ENCODE measurements at places on chromosomes 3 and 15.

DNA sequence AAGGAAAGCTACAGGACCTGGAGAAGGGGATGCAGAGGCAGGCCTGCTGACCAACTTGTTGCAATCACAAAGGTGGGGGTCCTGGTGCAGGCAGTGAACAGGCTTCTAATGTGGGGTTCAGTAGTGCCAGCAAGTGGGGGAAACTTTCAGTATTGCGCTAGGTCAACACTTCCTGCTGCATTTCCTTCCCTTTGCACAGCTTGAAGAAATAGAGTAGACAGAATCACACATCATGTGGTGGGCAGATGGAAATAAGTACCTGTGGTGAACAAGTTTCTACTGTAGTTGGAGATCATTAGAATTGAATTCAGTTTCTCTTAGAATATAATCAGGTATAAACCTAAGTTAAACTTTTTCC is 63.4 kb downstream of the RGMA start:
- DNase-seq = no peak

DNA sequence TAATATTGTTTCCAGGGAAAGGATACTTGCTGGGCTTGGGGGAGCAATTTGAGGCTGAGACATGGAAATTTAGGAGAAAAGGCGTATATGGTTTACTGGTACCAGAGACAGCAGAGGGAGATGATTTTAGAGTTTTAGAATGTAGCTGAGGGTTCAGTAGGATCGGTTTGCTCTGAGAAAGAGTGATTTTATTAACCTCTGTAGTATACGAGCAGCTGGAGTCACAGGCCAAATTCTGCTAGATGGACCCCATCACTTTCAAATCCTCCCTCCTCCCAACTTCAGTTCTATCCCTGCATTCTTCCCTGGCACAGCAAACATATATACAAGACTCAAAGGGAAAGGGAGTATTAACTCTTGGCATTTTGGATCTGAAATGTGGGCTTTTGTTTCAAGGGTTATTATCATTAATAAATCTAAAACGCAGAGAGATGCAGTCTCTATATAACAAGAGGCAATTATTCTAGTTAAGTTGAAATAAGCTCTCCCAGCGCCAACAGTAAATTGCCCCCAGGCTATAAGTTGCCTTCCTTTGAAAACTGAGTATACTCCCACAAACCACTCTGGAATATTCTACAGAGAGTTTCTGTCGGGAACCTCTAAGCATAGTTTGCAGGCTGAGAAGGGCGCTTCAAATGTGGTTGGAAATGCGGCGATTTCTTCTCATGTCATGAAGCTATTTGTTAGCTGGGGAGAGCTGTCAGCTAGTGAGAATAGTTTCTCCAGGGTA is 5.4 kb downstream of the CRABP1 start:
- no peak for DNase-seq

- no peak for DNase-seq
Observed at GRCh38 chr15:50431204-50431603, 7.0 kb downstream of the USP8 start.

DNA sequence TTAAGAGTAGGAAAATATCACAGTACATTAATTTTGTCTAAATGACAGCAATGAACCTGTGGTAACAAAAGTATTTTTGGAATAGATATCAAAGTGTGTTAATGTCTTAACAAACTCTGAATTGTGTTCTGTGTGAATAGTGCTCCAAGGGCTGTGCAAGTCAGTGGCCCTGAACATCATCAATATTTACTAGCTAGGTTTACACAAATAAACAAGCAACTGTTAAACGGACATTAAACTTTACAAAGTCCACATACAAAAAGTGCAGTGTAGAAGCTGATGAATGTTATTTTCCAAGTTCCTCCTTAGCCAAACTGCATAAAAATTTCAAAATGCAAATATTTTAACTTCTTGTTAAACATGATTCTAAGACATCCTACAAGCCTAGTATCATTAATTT is 2.1 kb upstream of the GTF2A2 start:
- DNase-seq = no peak

DNA sequence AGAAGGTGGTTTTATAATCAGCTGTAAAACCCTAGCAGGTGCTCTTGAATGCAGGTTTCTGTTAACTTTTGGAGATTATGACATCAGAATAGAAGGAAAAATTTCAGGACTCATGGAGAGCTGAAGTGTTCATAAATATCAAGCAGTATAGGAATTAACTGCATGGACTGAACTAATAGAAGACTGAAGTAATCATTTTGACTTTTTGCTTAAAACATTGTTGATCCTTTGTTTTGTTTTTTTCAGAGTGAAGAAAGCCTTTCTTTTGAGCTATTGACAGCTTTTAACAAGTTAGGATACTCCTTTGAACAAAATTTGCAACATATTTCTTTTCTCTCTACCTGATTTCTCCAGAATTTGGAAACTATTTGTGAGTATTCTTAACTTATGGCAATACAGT is 70.6 kb upstream of the DAZL start:
- no peak for DNase-seq

DNA sequence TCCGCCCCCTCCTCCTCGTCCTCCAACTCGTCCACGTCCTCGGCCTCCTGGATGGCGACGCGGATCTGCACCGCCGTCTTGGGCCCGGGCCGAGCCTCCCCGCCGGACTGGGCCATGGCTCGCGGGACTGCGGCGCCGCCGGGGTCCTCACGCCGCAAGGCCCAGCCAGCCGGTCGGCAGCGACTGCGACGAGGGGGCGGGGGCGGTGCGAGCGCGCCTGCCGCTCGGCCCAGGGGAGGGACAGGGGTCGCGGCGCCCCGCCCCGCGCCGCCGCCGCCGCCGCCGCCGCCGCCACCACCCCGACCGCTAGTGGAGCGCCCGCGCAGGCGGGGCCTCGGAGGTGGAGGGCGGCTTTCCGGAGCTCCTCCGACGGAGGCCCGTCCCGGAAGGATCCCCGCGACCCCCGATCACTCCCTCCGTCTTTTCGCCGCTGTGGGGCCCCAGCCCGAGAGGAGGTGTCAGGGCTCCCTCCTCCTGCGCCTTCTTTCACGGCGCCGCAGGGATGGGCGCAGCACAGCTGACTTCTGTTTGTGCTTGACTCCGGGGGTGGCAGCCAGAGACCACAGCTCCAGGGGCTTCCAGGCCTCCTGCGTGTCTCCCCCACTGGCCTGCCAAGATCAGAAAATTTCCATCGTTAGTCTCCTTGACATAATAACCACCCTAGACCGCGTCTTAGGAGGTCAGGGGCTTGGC is at the start of gene LARP6:
Gene LARP6 (minus strand): TSS at position 185 of the 693 bp plus-strand sequence. CDS start 69 bp downstream, at position 116.
- peak; percentile 45 for DNase-seq

DNA sequence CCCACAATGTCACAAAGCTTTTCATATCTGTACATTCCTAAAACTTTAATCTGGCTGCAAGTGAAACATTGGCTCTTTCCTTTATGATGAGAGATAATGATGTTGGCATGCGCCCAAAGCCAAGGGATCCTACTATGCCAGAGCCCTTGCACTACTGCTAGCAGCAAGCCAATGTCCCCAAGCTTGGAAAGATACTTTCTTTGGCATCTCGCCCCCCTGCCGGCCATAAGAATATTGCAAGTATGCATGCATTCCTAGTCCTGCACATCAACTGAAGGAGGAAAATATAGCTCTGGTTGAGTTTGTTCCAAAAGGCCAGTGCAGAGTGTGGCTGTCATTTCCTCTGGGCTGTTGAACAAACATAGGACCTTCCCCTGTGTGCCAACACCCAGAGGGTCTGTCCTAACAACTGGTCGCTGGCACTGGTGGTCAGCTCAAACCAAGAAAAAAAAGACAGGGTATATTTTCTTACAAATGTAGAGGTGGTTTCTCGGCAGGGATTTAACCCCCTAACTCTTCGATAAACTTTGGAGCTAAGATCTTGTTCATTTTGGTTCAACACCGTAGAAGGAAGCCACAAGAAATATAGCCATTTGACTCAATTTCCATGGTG is 120.9 kb upstream of the ZBED2 start:
- no peak for DNase-seq

GRCh38 chr3:12755754-12756153 is 3.3 kb downstream of the TMEM40 start:
- no peak for DNase-seq
